Uterine smooth muscle cell (primary cell): ENCODE measurements at places on chromosomes 11 and 22. TPM values are rescaled to one million over a fixed set of nuclear protein-coding genes. Genes with fewer than 3 reads are reported as not detected.

Gene CALCA
- not detected in 2 replicates for total RNA-seq

Gene ANGPTL5
- not detected in 2 replicates for total RNA-seq

Gene PAMR1
- total RNA-seq = 199 and 512 TPM in 2 replicates

Gene KCNQ1OT1
- 2.8 and 3.6 TPM in 2 replicates for total RNA-seq

Gene ABCC8
- total RNA-seq = not detected in 2 replicates

Gene PIH1D2
- total RNA-seq = 0.87 and 2.2 TPM in 2 replicates

Gene GDPD4
- not detected in 2 replicates for total RNA-seq

Gene RPS19BP1
- total RNA-seq = 44.2 and 51.1 TPM in 2 replicates
